ENCODE measurements at places on chromosomes 2 and 18. TPM values are rescaled to one million over a fixed set of nuclear protein-coding genes. Genes with fewer than 3 reads are reported as not detected.

GRCh38 chr2:74474481-74474880 lies 2.0 kb upstream of the MRPL53 start:
- no peak overlapping the region for H3K4me3 ChIP-seq
- no peak for DNase-seq
- peaks cover 34% of the 10 kb centered on the region for H3K4me1 ChIP-seq
- H3K27ac ChIP-seq, result no peak overlapping the region

DNA sequence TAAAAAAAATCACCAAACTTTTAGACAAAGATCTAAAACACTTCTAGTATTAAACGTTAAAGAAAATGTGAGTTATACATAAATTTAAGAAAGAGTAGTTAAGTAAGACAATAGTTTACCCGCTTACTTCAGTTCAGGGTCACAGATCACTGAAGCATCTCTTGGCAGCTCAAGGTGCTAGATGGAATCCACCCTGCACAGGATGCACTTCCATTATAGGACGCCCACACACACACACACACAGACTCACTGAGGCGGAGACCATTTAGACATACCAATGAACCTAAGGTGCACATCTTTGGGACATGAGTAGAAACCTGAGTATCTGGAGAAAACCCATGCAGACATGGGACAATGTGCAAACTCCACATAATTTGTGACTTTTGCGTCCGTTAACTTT lies 630.6 kb upstream of the ZNF804A start:
- no peak overlapping the region for H3K4me3 ChIP-seq
- DNase-seq, result no peak
- H3K27me3 ChIP-seq, result no peaks in the 10 kb centered on the region
- H3K4me1 ChIP-seq, result no peaks in the 10 kb centered on the region
- H3K36me3 ChIP-seq, result no peaks in the 10 kb centered on the region

DNA sequence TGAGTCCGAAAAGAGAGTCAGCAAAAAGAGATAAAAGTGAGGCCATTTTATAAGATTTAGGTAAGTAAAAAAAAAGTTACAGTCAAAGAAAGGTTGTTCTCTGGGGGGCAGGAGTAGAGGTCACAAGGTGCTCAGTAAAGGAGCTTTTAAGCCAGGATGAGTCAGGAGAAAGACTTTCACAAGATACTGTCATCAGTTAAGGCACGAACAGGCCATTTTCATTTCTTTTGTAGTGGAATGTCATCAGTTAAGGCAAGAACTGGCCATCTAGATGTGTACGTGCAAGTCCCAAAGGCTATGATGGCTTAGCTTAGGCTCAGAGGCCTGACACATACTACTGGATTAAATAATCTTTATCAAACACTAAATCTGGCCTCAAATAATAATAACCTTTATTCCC lies 1207.3 kb upstream of the FAM98A start:
- no peak overlapping the region for H3K4me3 ChIP-seq
- no peaks in the 10 kb centered on the region for H3K27me3 ChIP-seq
- H3K27ac ChIP-seq, result no peak overlapping the region
- no peaks in the 10 kb centered on the region for H3K36me3 ChIP-seq
- no peaks in the 10 kb centered on the region for H3K4me1 ChIP-seq
- DNase-seq, result no peak

GRCh38 chr2:122218596-122218995 lies 463.1 kb downstream of the TSN start:
- no peak overlapping the region for H3K27ac ChIP-seq
- H3K36me3 ChIP-seq, result no peaks in the 10 kb centered on the region
- peaks cover 13% of the 10 kb centered on the region for H3K27me3 ChIP-seq
- H3K4me3 ChIP-seq, result no peak overlapping the region

The GALNT13 gene
- 0.19 TPM for total RNA-seq

The ARHGAP28 gene
- 1.5 TPM for total RNA-seq

The MAB21L4 gene
- total RNA-seq, result not detected

The CIDEA gene
- total RNA-seq, result 0.33 TPM

The TEX261 gene
- total RNA-seq, result 50.7 TPM
